ENCODE measurements at places on chromosomes 2 and 18. TPM values are rescaled to one million over a fixed set of nuclear protein-coding genes. Genes with fewer than 3 reads are reported as not detected.

Gene CCDC148
- total RNA-seq: 9.8 TPM

Gene PTPN4
- 60.9 TPM for total RNA-seq

Gene MPP4
- total RNA-seq: 0.89 TPM

Gene GALNT3
- 6.7 TPM for total RNA-seq

Gene DUSP19
- 12.2 TPM for total RNA-seq

Gene PAX8
- total RNA-seq: 3.7 TPM

Gene WDR35
- 25.7 TPM for total RNA-seq

- H3K27ac ChIP-seq: peak overlapping the region; percentile 45
- H3K4me3 ChIP-seq: no peak overlapping the region
- no peak for DNase-seq
- peaks cover 12% of the 10 kb centered on the region for H3K4me1 ChIP-seq
- H3K27me3 ChIP-seq: no peaks in the 10 kb centered on the region
Observed at GRCh38 chr2:197107291-197108269, 181.1 kb upstream of the PGAP1 start.

DNA sequence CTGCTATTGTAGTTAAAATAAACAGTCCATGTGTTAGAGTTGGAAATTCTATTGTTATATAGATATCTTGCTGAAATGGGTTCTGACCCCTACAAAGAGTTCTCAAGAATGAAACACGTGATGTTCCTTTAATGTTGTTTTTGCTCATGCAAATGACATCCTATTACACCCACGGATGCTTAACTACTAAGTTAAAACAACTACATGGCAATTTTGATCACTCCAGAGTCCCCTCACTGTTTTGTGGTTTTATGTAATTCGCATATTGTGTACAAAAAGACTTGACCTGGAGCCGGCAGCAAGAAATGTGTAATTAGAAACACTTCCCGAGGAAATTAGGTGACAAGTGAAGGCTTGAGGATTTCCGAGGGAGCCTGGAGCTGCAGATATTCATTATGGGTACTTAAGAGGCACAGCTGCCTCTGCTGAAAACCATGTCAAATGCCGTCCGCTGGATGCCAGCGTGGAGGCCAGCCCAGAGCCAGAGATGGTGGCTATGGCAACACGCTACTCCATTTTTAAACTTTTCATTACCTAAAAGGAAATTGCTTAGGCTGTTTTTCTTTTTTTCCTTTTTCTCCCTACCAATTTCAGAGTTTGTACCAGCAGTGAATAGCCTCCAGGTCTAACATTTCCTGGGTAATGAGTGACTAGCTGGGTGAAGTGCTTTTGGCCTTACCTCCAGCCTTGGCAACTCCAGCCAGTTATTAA, 21.0 kb upstream of the CABLES1 start:
- peaks cover 13% of the 10 kb centered on the region for H3K4me1 ChIP-seq
- no peak overlapping the region for H3K27ac ChIP-seq

DNA sequence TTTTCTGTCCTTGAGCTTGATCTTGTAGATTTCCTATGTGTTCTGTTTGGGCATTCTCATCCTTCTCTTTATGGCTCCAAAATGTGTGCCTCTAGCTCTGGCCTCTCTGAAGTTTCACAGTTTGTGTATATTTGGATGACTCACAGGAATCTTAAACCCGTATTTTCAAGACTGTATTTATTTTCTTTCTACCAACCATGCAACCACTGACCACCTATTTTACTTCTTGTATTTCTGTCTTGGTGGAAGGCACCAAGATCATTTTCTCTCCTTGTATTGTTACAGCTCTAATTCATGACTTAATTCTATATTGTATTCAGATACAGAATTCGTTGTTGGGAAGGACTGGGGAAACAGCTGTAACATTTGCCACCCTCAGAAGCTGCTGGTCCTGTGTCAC, 39.5 kb downstream of the ACSL3 start:
- no peak overlapping the region for H3K27ac ChIP-seq
- H3K4me3 ChIP-seq: no peak overlapping the region
- H3K4me1 ChIP-seq: no peaks in the 10 kb centered on the region
- DNase-seq: no peak

DNA sequence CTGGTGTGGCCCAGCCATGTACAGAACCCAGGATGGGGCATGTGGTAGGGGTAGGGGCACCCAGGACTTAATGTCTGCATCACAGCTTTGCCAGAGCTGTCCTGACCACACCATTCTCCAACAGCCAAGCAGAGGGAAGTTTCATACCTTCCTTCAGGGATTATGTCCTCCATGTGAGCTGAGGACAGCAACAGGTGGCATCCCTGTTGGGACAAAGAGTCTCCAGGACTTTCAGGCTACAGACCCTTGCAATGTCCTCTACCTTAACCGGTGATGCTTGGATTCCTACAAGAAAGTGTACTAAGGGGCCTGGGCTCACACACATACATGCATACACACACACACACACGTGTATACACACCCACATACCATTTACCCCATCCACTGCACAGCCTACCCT, 227.0 kb upstream of the SIX2 start:
- DNase-seq: no peak
- no peak overlapping the region for H3K4me3 ChIP-seq
- H3K36me3 ChIP-seq: no peaks in the 10 kb centered on the region
- H3K27me3 ChIP-seq: no peaks in the 10 kb centered on the region
- H3K27ac ChIP-seq: no peak overlapping the region

- no peak for DNase-seq
- H3K4me3 ChIP-seq: no peak overlapping the region
- H3K27ac ChIP-seq: no peak overlapping the region
- H3K4me1 ChIP-seq: peaks cover 9% of the 10 kb centered on the region
- H3K27me3 ChIP-seq: no peaks in the 10 kb centered on the region
Observed at GRCh38 chr18:57249179-57249578, 102.3 kb downstream of the BOD1L2 start.

- DNase-seq: no peak
- no peaks in the 10 kb centered on the region for H3K36me3 ChIP-seq
- no peaks in the 10 kb centered on the region for H3K27me3 ChIP-seq
Observed at GRCh38 chr2:198004921-198005829, 200.8 kb downstream of the PLCL1 start.

DNA sequence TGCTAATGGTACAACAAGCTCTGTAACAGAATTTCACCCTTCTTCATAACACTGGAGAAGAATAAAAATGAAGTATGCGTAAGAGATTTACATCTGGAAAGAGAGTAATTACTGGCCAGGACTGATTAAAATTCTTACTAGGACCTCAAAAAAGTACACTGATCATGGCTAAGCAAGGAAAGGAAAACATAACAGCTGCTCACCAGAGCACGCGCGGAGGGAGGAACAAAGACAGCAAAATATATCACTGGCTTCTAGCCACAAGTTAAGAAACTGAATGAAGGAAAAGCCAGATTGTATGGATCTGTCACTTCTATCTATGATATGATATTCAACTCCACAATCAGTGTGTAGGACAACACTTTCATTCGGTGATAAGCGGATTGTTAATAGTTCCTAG, 15.6 kb upstream of the CYTIP start:
- no peak overlapping the region for H3K4me3 ChIP-seq
- no peaks in the 10 kb centered on the region for H3K27me3 ChIP-seq
- H3K27ac ChIP-seq: no peak overlapping the region
- H3K4me1 ChIP-seq: no peaks in the 10 kb centered on the region

DNA sequence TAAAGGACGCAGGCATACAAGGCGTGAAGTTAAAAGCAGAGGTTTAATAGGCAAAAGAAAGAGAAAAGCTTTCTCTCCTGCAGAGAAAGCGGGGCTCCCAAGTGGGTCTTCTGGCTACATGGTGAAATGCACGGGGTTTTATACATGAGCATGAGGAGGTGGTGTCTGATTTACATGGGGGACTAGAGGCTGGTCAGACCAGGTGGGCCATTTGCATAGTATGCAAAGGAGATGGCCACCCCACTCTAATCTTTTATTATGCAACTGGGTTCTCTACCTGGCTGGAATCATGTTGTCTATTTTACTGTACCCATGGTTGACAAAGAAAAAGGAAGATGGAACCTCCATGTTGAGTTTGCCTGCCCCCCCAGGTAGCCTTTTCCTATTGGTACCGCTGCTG, 356.2 kb downstream of the KCNJ3 start:
- H3K27ac ChIP-seq: no peak overlapping the region
- no peaks in the 10 kb centered on the region for H3K36me3 ChIP-seq
- no peak for DNase-seq
- no peak overlapping the region for H3K4me3 ChIP-seq
- H3K27me3 ChIP-seq: no peaks in the 10 kb centered on the region

- peak; percentile 18 for DNase-seq
- H3K4me3 ChIP-seq: no peak overlapping the region
- no peak overlapping the region for H3K27ac ChIP-seq
- peaks cover 10% of the 10 kb centered on the region for H3K36me3 ChIP-seq
- H3K27me3 ChIP-seq: no peaks in the 10 kb centered on the region
Observed at GRCh38 chr2:135168204-135168856, 116.2 kb downstream of the RAB3GAP1 start.

DNA sequence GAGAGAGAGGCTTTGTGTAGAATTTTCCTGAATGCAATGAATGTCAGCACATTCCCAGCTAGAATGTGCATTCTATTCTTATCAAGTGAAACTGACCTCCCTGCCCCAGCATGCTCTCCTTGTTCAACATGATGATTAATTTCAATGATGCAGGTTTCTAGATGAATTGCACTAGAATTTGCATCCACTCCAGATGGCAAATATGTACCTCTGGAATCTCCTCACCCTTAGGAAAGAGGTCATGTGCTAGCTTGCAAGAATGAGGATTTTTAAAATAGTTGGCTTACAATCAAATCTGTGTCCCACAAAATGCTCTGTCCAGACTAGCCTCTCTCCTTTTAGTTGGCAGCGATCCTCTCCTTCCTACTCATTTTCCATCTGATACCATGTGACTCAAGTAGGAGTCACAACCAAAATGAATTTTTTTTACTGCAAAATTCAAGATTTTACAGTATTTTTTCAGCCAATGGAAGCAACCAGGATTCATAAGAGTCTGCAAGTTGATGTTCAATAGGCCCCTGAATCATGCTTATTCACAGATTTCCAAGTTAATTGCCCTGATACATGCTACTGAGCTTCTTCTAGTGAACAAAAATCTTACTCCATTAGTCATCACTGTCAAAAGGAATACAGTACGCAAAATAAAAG, 21.0 kb upstream of the STAT4 start:
- H3K36me3 ChIP-seq: no peaks in the 10 kb centered on the region
- no peaks in the 10 kb centered on the region for H3K4me1 ChIP-seq
- DNase-seq: no peak
- H3K4me3 ChIP-seq: no peak overlapping the region
- H3K27me3 ChIP-seq: no peaks in the 10 kb centered on the region
- H3K27ac ChIP-seq: peak overlapping the region; percentile 42

- H3K4me1 ChIP-seq: no peaks in the 10 kb centered on the region
- no peaks in the 10 kb centered on the region for H3K27me3 ChIP-seq
- no peak overlapping the region for H3K4me3 ChIP-seq
- DNase-seq: no peak
- H3K36me3 ChIP-seq: no peaks in the 10 kb centered on the region
- H3K27ac ChIP-seq: no peak overlapping the region
Observed at GRCh38 chr2:179800776-179801175, 60.6 kb downstream of the ZNF385B start.

GRCh38 chr2:237591141-237591881, 777 bp upstream of the RAB17 start:
- no peak overlapping the region for H3K4me3 ChIP-seq
- no peak for DNase-seq
- H3K27ac ChIP-seq: no peak overlapping the region

GRCh38 chr2:70475266-70475665, 78.4 kb downstream of the TGFA start:
- no peak overlapping the region for H3K4me3 ChIP-seq
- H3K4me1 ChIP-seq: peaks cover 23% of the 10 kb centered on the region
- no peaks in the 10 kb centered on the region for H3K27me3 ChIP-seq
- H3K36me3 ChIP-seq: no peaks in the 10 kb centered on the region

GRCh38 chr2:120565929-120566328, 169.7 kb upstream of the GLI2 start:
- DNase-seq: no peak
- no peak overlapping the region for H3K27ac ChIP-seq
- no peak overlapping the region for H3K4me3 ChIP-seq
- no peaks in the 10 kb centered on the region for H3K36me3 ChIP-seq

- H3K4me3 ChIP-seq: no peak overlapping the region
- no peak for DNase-seq
- peaks cover 4% of the 10 kb centered on the region for H3K27me3 ChIP-seq
- H3K4me1 ChIP-seq: peaks cover 63% of the 10 kb centered on the region
- H3K27ac ChIP-seq: no peak overlapping the region
Observed at GRCh38 chr2:109270505-109271312, 141.7 kb downstream of the SH3RF3 start.

DNA sequence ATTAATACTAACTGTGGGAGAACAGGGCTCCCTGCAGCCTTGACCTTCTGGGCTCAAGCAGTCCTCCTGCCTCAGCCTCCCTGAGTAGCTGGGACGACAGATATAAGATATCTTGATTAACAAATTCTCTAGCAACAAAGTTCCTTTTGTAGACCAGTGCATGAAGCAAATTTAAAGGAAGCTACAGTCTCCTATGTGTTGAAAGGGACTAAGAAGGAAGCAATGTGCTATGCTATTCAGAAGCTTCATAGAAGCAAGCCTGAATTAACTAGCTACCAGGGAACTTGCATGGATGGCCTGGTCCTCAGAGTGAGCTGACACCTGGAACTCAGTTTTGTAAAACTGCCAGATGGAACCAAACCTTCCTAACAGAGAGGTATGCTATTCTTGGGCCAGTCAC, 33.2 kb downstream of the RAPH1 start:
- no peak for DNase-seq
- no peaks in the 10 kb centered on the region for H3K36me3 ChIP-seq
- H3K27ac ChIP-seq: no peak overlapping the region
- H3K27me3 ChIP-seq: no peaks in the 10 kb centered on the region
- no peaks in the 10 kb centered on the region for H3K4me1 ChIP-seq

DNA sequence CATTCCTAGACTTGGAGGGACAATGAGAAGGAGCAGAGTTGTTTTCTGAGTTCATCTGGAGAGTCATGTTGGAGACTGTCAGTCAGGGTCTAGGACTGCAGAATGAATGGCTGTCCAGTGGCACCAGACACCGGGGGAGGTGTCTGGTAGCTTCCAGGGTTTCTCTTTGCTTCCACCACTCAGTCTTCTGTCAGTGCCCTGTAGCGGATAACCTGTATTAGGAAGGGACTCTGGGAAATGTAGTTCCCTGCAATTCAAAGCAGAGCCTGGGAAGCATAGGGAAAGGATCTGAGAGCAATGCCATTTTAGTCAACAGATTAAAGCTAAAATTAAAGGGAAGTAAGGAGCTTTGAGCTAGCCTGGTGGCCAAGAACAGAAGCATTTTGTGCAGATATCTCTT, 257.9 kb downstream of the THSD7B start:
- no peaks in the 10 kb centered on the region for H3K36me3 ChIP-seq
- no peaks in the 10 kb centered on the region for H3K27me3 ChIP-seq
- no peak overlapping the region for H3K4me3 ChIP-seq
- no peak for DNase-seq
- H3K27ac ChIP-seq: no peak overlapping the region
- H3K4me1 ChIP-seq: peaks cover 5% of the 10 kb centered on the region
